Suppressor macrophage (primary cell): ENCODE measurements at places on chromosomes 12 and 14.

GRCh38 chr14:29788093-29788492 is 139.6 kb downstream of the PRKD1 start:
- DNase-seq = no peak

GRCh38 chr14:106080922-106081321 is 554.5 kb downstream of the TMEM121 start:
- DNase-seq = peak; percentile 16

GRCh38 chr12:96770219-96771102 is 136.6 kb upstream of the NEDD1 start:
- DNase-seq = no peak

DNA sequence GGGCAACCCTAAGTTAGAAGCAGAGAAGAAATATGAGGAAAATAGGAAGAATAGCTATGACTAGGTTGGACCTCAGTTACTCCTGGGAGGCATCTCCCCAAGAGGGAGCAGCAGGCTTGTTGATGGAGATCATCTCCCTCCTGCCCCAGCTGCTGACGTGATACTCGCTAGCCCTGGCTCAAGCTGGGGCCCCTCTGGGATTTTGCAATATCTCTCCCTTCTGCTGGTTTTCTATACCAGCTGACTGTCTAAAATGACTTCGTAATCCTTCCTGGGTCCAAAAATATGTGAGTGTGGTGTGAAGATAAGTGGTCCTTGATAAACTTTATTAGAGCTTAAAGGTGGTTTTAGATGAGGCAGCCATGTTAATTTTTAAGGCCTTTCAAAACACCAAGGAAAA is 4.5 kb upstream of the HECTD4 start:
- DNase-seq = peak; percentile 44

GRCh38 chr14:89491711-89492381 is 74.8 kb upstream of the FOXN3 start:
- no peak for DNase-seq

DNA sequence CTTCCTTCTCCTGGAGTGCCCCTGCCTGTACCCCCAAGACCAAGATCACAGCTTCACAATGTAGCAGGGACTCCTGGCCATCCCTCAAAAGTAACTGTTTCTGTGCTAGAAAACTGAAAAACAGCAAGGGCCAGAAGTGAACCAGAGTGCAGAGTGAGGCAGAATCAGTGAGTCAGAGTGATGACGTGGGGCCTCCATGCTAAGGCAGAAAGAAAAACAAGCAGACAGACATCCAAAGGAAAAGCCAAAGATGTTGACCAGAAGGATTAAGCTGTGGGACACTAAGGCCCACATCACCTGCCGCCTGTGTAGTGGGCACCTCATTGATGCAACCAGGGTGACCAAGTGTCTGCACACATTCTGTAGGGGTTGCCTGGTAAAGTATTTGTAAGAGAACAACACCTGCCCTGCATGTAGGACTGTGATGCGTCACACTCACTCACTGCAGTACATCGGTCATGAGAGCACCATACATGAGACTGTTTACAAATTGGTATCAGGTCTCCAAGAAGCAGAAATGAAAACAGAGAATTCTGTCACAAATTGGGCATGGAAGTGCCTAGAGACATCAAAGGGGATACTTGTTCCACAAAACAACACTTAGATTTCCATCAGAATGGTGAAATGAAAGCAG is 51.2 kb downstream of the ARMH4 start:
- no peak for DNase-seq

DNA sequence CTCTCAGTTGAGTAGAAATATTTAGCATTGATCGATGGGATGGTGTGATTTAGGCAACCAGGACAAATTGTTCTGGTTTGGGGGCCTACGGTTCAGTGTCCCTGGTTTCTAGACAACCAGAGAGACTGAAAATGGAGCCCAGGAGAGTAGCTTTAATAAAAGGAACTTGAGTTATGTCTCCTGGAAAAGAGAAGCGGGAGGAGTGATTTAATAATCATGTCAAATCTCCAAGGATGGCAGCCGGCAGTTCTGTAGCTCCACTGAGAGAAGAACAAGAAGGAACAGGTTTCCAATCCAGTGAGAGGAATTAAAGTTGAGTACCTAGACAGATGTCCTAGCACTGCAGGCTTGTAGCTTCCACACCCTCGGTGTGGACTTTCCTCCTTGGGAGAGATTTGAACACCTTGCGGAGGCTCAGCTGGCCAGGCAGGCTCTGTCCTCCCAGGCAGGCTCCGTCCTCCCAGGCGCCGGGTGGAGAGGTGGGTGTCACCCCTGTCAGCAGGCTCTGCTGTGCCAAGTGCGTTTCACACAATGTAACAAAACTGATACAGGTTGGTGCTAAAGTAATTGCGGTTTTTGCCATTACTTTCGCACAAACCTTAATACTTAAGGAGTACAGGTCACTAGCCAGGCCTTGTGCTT is 45.9 kb downstream of the SLC6A12 start:
- no peak for DNase-seq

DNA sequence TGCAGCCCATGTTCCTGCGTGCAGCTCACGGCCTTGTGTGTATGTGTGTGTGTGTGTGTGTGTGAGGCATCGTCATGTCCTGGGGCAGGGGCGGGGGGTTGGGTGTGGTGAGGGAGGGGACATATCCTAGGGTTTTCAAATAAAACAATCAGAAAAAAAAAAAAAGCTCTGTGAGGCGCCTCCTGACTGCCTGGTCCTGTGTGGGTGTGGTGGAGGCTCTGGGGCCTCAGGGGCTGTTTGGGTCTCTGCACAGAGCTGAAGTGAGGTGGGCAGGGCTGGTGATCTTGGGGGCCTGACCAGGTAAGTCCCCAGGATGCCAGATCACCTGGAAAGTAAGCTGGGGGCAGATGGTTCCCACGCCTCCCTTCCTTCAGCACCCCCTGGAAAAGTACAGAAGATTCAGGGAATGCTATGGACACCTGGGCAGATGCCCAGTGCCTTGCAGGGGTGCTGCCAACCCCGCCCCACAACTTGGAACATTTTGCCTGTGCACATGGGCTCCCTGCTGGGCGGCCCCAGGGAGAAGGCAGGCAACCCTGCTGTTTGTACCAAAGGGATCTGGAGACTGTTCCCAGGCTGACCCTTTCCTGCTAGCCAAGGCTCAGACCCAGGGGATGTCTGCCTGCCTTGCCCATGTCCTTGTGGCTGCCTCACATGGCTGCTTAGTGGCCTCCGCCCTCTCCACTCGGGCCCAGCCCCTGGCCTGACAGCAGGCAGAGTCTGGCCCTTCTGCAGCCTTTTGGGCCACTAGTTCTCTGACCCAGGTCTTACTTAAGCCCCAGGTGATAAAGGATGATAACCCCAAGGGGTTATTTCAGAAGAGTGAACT is 28.8 kb downstream of the CLSTN3 start:
- no peak for DNase-seq

- no peak for DNase-seq
Measured at GRCh38 chr12:96265400-96265799, 71.2 kb downstream of the ELK3 start.

DNA sequence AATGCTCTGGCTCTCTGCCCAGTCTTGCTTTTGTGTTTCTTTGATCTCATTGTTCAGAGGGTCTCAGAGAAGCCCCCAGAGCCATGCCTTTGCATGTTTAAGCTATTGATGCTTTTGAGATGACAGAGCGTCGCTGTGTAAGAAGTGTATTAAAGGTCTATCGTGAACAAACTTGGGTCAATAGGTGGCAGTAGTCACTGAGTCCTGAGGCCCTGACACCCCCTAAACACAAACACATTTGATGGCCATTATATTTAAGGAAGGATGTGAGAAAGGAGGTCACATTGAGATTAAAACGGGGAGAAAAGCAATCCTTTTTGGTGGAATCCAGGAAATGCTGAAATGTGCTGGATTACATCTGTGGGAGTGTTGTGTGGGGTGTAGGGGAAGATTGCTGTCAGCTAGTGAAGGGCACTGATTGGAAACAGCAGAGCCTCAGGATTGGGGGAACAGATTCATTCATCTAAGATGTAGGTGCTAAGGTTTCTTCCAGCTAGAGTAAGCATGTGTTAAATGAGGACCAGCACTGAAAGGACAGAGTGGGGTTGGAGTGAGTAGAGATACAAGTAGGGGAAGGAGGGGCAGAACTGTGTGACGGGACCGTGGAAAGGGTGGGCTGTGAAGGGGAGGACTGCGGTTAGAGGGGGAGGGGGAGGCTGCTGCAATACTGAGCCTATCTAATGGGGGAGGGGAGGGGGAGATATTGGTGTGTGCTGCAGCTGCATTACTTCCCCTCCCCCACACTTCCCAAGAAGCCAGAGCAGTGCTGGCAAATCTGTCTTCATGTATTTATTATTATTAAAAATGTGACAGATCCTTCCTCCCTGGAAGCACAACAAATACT is 12.7 kb downstream of the NGDN start:
- DNase-seq = no peak

- DNase-seq = no peak
Measured at GRCh38 chr14:35459776-35460175, 55.2 kb upstream of the NFKBIA start.

DNA sequence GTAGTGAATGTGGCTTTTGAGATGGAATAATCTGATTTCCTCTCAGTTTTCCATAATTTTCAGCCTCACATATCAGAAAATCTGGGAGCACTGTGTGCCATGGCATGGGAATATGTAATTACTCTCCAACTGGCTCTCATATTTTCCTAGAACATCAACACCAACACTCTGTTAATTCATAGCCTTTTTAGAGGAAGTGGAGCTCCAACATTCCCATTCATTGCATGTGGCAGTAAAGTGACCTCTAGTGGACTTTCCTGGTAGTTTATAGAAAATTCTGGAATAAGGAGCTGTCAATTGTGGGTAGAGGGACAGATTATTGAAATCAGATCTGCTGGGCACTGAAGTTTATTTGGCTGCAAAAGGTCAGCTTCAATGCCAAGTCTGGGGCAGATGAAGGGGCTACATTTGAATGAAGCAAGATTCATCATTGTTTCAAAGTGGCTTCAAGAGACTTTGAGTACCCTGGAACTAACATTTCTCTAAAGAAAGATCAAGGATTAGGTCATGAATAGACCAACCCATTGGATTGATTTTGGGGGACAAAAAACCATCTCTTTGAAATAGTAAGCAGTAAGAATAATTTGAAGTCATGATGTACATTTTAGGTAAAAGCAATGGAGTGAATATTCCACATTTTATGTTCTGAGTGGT is 23.6 kb upstream of the USP44 start:
- DNase-seq = peak; percentile 68

DNA sequence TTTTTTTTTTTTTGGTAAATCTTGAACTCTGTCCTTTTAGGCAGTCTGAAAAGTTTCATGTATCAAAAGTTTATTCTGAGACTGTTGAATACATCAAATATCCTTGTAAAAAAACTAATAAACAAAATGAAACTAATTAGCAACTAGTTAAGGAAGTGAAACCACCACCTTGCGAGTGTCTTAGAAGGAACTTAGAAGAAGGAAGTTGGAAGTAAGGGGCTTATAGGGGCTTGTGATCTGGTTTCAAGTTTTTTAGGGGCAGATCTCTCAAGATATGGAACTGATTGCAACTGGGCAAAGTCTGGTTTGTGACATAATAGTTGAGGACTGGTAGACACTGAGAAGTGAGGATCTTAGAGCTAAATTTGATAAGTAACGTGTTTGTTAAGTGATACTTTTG is 748.8 kb downstream of the C12orf50 start:
- peak; percentile 22 for DNase-seq

- DNase-seq = no peak
Measured at GRCh38 chr12:65466911-65467310, 188.4 kb downstream of the MSRB3 start.

- DNase-seq = no peak
Measured at GRCh38 chr12:105024928-105025327, 38.8 kb downstream of the NOPCHAP1 start.

- peak; percentile 5 for DNase-seq
Measured at GRCh38 chr12:19588951-19589350, 149.7 kb downstream of the AEBP2 start.

GRCh38 chr14:92263681-92264080 is 59.3 kb upstream of the SLC24A4 start:
- peak; percentile 55 for DNase-seq

DNA sequence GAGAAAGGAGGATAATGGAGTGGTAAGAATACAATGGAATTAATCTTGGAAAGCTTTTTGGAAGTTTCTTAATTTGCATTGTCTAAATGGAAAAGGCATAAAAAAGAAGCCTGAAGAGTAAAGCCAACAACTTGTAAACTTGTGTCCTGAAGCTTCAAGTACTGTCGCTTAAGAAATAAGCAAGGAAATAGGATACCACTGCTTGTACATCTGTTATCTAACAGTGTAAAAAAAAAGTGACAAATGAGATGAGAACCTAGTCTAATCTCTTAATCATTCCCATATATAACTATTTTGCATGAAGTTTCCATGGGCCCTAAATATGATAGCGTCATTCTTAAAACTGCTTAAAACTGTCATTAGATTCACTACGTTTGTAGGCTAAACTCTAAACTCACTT is 134.0 kb upstream of the DYRK2 start:
- DNase-seq = no peak

DNA sequence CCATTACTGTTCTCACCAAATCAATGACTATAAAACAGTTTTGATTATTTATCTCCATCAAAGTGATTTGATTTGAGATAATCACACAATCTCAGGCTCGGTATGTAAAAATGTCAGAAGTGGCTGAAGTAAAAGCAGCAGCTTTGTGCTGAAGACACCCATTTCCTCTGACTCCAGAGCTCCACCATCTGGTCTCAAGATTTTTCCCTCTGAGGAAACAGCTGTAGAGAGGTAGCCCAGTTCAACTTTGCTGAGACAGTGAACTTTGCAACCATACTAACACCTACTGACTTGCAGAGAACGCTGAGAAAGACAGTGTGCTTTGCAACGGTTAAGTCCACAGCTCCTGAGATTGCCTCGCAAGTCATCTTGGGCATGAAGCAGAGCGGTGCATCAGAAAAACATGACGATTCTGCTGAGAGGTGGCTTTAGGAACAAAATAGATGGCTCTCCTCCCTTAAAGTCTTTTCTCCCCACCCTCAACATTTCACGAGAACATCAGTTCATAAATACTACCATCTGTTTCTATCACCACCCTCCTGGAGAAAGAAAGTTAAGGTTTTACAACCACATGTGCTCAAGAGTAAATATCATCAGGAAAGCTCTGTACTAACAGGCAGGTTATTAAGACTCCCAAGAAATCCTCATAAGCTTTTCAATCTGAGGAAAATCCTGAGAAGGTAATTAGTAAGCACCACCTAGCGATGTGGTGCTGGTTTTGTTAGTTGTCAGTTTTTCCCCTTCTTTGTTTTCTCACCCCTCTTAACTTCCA is 34.8 kb downstream of the HIGD1C start:
- DNase-seq = peak; percentile 54

- DNase-seq = no peak
Measured at GRCh38 chr12:3538466-3539030, 47.5 kb downstream of the PRMT8 start.

GRCh38 chr12:120961604-120962531 is 16.5 kb upstream of the HNF1A start:
- peak; percentile 85 for DNase-seq

- peak; percentile 88 for DNase-seq
Measured at GRCh38 chr12:6866920-6867412, 365 bp upstream of the TPI1 start.

DNA sequence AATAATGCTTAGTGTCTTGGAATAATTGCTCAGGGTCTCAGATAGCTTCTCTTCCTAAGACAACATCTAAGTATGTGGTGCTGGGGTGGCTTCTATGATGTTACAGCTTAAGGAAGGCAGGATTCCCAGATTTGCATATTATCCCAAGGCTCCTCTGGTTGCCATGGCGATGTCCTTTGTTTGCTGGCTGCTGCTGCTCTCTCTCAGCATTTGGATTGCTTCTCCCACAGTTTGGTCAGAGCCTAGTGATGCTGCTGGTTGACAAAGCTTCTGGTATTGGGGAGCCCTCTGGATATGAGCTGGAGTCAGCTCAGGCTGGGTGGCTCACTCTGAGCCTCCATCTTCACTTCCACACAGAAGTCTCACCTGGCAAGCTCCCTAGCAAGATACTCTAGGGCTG is 56.4 kb upstream of the FBXO33 start:
- DNase-seq = no peak

- DNase-seq = no peak
Measured at GRCh38 chr14:40758076-40758475, 848.6 kb upstream of the LRFN5 start.
